ENCODE measurements at places on chromosomes 13 and 19.
A peak's percentile ranks its signal among the peaks of the same experiment; 100 is the strongest.

DNA sequence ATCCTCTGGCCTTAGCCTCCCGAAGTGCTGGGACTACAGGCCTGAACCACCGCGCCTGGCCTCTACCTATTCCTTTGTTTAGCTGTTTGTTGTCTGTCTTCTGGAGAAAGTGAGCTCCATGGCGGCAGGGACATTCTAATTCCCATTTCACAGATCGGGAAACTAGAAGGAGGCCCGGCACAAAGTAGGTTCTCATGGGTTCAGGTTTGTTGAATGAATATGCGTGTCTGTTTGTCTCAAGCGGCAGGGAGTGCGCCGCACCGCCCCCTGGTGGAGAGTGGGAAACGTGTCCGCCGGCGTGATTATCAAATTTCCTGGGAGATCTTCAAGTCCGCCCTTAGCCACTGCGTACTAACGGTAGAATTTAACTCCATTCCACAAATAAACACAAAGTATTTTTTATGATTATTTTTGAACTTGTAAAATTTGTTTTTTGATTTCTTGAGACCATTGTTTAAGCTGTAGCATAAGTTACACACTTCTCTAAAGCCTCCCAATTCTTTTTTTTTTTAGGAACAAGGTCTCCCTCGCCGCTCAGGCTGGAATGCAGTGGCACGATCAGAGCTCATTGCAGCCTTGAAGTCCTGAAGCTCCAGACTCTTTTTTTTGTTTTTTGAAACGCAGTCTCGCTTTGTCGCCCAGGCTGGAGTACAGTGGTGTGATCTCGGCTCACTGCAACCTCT, 8.9 kb upstream of the CCDC9 start:
- DNase-seq = peak; percentile 70

GRCh38 chr19:3687774-3688706, 12.2 kb downstream of the PIP5K1C start:
- no peak for DNase-seq

DNA sequence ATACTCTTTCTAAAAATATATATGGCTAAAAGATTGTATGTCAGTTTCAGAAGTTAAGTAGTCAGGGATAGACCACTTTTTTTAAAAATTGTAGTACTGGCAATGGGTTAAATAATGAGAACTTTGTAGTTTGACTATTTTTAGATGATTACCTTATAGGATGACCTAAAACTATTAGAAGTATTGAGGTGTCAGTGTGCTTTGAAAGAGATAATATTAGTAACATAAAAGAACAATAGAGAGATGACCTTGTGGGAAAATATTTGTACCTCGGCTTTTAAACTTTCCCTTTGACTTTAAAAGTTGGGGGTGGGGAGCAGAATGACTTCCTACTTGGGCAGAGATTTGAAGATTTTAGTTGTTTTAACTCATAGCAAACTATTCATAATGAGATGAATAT, 48.3 kb downstream of the SLAIN1 start:
- DNase-seq = no peak

DNA sequence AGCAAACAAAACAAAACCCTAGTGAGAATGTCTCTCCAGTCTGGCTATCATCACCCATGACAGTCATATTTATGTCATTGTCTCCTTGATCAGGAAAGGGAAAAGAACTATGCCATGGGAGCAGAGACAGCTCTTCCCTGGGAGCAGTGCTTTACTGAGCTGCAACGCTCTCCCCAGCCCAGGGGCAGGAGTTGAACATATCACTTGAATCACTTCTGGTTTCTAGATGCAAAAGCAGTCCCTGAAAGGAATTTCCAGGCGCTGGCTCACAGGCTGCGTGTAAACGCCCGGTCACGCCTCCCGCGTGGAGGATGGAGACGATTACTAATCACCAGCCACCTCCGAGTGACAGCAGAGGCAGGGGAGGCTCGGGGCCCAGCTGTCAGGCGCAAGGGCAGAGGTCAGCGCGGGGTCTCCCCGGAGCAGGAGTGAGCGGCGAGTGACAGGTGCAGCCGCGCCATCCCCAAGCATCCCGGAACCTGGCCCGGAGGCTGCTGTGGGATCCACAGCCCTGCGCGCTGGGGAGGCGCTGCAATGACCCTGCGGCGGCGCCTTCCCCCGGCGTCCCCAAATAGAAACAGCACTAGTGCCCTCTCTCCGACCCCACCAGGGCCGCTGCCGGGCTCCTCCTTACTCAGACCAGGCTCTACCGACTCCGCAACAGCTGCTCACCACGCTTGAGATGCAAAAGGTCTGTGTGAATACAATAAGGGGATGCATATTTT, 23.5 kb upstream of the DCLK1 start:
- no peak for DNase-seq

DNA sequence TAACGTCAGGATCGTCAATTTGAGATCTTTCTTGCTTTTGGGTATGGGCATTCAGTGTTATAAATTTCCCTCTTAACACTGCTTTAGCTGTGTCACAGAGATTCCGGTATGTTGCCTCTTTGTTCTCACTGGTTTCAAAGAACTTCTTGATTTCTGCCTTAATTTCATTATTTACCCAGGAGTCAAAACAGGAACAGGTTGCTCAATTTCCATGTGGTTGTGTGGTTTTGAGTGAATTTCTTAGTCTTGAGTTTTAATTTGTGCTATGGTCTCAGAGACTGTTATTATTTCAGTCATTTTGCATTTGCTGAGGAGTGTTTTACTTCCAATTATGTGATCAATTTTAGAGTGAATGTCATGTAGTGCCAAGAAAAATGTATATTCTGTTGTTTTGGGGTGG, 153.1 kb downstream of the PCDH17 start:
- no peak for DNase-seq

DNA sequence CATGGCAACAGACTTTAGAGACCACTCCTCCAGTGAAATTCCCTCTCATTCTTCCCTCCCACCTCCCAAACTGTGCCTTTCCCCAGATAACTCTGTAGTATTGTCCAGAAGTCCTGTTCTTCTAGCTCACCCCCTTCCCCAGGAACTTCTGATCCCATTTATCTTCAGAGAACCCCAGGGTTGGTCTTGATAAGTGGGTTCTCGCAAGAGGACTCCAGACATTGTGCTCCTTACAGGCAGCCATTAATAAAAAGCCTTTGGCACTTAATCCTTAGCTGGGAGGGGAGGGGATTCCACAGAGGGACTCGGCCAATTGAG, 1.9 kb downstream of the LTBP4 start:
- DNase-seq = no peak

GRCh38 chr13:91331047-91331915, 16.2 kb upstream of the MIR17HG start:
- DNase-seq = no peak

- DNase-seq = no peak
These were observed 23.6 kb downstream of the AP3D1 start for GRCh38 chr19:2127758-2128157.

DNA sequence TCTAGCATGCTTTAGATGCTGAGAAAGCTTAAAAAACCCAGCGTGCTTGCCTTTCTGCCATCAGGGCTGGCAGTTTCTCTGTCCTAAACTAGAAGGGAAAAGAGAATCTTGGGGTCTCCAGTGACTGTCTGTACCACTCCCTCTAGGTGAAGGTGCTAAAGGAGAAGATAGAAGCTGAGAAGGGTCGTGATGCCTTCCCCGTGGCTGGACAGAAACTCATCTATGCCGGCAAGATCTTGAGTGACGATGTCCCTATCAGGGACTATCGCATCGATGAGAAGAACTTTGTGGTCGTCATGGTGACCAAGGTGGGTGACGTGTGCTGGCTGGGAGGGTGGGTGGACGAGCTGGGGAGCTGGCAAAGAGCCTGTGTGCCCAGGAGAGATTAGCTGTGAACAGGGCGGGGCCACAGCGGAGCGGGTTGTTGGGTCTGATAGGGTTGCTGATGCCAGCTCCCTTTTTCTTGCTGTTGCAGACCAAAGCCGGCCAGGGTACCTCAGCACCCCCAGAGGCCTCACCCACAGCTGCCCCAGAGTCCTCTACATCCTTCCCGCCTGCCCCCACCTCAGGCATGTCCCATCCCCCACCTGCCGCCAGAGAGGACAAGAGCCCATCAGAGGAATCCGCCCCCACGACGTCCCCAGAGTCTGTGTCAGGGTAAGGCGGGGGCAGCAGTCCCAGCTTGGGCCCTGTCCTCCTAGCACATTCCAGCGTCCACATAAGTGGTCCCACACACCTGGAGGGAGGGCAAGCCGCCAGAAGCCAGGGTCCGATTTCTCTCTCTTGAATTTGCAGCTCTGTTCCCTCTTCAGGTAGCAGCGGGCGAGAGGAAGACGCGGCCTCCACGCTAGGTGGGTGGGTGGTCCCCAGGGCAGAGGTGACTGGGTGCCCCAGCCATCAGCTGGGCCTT, 2.3 kb downstream of the RAD23A start:
- DNase-seq = no peak

DNA sequence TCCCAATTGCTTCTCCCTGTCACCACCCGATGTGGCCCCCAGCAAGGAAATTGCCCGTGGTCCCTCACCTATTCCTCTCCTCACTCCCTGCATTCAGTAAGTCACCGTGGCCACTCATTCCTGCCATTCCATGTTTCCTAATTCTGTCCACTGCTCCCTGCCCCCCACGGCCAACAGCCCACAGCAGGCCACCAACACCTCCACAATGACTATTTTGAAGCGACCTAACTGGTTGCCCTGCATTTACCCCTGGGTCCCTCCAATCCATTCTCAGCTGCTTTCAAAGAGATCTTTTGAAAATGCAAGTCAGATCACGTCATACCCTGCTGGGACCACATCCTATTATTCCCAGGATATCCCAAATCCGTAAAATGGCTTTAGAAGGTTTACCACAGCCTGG, 210.4 kb downstream of the DCLK1 start:
- no peak for DNase-seq

DNA sequence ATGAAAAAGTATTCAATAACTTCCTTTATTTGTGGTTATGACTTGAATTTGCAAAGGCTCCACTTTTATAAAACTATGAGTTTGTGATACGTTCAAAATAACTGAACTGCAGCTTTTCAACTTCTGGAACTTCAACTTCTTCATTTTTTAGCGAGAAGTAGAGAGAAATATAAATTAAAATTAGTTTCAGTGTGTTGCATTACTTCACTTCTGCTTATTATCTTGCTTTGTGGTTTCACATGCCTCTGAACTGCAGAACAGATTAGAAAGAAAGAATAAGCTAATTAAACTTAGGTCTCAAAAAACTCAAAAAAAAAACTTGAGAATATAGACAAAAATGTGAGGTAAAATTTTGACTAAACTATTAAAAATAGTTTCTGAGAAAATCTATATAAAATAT, 1073.4 kb downstream of the PCDH17 start:
- DNase-seq = no peak

- no peak for DNase-seq
These were observed 960 bp upstream of the GSX1 start for GRCh38 chr13:27791146-27791900.

GRCh38 chr13:109782823-109783431, 3.5 kb downstream of the IRS2 start:
- no peak for DNase-seq

DNA sequence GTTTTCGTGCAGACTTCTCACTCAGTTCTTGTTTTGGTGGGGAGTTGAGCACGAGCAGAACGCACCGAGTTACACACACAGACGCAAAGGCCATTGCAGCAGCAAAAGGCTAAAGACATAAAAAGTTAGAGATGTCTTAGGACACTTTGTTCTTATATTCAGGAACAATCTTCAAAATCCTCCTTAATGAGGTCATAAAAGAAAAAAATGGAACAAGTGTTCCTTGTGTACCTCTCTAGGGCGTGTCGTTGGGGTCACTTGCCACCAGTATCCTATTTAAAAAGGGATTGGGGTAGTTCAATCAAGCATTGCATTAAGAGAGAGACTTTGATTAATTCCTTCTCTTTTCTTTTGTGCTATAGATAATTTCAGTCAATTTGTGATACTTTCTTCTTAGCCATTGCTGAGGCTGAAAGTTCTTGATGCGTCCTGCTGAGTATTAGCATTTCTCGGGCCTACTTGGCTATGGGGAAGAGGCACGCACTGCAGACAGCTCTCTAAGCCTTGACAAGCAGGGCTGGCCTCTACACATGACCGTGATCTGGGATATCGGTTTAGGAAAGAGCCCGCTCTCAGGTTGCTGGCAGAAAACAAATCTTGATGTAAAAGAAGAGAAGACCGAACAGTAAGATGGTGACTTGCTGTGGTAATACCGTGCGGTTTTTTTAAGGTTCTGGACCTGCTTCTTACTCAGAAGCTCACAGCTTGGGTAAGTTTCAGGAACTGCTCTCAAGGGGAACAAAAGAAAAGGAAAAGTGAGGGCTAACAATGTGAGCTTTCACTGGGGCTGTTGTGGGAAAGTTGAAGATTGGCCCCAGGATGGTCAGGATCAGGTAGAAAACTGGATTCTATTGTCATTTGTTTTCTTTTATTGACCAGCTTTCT, 223.6 kb downstream of the TM9SF2 start:
- no peak for DNase-seq

- DNase-seq = no peak
These were observed 432.5 kb downstream of the FGF9 start for GRCh38 chr13:22103046-22104027.

- no peak for DNase-seq
These were observed 53.5 kb downstream of the PTPRS start for GRCh38 chr19:5287066-5287465.

DNA sequence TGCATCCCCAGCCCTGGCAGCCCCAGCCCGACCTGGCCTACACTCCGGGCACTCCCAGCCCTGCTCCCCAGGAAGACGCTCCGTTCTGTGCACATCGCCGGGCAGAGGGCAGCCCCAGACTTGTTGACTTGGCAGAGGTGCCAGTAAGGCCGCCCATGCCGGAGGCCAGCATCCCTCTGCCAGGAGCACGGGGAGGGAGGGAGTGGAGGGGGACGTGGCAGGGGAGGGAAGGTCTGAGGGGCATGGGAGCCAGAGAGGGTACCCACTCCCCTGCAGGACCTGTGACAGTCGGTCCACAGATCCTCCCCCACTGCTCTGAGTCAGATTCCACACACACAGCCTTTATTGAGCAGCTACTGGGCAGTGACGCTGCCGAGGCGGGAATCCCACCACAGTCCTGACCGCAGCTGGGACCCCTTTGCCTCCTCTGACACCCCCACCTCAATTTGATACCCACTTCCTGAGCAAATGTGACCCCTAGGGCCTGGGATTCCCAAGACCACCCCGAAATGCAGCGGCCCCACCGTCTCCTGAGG, 1.9 kb upstream of the NKPD1 start:
- no peak for DNase-seq

- DNase-seq = no peak
These were observed 139.8 kb downstream of the PTPRS start for GRCh38 chr19:5200844-5201243.

DNA sequence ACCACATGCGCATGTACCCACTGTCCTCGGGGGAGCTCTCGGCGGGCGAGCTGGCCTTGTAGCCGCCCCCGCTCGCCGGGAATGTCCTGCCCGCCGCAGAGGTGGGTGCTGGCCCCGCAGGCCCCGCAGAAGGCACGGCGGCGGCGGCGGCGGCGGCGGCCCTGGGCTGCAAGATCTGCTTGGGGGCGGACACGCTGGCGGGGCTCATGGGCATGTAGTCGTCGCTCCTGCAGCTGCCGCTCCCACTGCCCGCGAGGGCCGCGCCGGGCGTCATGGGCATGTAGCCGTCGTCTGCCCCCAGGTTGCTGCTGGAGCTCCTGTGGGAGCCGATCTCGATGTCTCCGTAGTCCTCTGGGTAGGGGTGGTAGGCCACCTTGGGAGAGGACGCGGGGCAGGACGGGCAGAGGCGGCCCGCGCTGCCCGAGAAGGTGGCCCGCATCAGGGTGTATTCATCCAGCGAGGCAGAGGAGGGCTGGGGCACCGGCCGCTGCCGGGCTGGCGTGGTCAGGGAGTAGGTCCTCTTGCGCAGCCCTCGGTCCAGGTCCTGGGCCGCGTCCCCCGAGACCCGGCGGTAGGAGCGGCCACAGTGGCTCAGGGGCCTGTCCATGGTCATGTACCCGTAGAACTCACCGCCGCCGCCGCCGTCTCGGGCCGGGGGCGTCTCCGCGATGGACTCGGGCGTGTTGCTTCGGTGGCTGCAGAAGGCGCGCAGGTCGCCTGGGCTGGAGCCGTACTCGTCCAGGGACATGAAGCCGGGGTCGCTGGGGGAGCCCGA, 2.4 kb downstream of the IRS2 start:
- DNase-seq = no peak

Data from T-helper 2 cell (primary cell).